ENCODE measurements at places on chromosomes 3 and 15. TPM values are rescaled to one million over a fixed set of nuclear protein-coding genes. Genes with fewer than 3 reads are reported as not detected.

PIF1 gene
- 9.5 TPM for total RNA-seq

SAXO2 gene
- 0.49 TPM for total RNA-seq

MB21D2 gene
- total RNA-seq: 4.7 TPM

CRYGS gene
- 0.23 TPM for total RNA-seq

KIF7 gene
- total RNA-seq: 1.9 TPM

UBA7 gene
- 3.2 TPM for total RNA-seq

SETD5 gene
- total RNA-seq: 49.1 TPM

MKRN3 gene
- total RNA-seq: 0.07 TPM

SLC28A1 gene
- total RNA-seq: not detected

KCNMB3 gene
- 0.35 TPM for total RNA-seq

HGD gene
- 0.05 TPM for total RNA-seq

PAQR9 gene
- total RNA-seq: not detected

CX3CR1 gene
- not detected for total RNA-seq

Data from airway epithelial cell (primary cell).